Dermis blood vessel endothelial cell (primary cell): ENCODE measurements at places on chromosomes 12 and 14. TPM values are rescaled to one million over a fixed set of nuclear protein-coding genes. Genes with fewer than 3 reads are reported as not detected.

CPM gene
- 2.2 and 4.7 TPM in 2 replicates for total RNA-seq

- DNase-seq = peak; percentile 42
These were observed 3.2 kb downstream of the DUSP6 start for GRCh38 chr12:89348894-89349699.

DNA sequence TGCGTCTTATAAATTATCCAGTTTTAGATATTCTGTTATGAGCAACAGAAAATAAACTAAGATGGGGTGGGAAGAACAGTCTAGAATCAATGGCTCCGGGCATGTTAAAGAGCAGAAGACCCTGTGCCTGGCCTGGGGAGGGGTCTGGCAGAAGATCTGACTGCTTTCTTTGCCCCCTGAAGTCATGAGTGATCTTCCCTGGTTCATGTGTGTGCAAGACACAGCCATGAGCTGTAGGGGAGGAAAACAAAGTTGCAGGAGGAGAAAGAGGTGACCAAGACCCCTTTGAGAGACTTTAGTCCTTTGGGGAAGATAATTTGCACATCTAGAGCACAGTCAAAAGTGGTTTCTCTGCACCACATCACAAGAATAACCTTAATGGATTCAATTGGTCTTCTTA lies 4.8 kb downstream of the LACRT start:
- no peak for DNase-seq

DNA sequence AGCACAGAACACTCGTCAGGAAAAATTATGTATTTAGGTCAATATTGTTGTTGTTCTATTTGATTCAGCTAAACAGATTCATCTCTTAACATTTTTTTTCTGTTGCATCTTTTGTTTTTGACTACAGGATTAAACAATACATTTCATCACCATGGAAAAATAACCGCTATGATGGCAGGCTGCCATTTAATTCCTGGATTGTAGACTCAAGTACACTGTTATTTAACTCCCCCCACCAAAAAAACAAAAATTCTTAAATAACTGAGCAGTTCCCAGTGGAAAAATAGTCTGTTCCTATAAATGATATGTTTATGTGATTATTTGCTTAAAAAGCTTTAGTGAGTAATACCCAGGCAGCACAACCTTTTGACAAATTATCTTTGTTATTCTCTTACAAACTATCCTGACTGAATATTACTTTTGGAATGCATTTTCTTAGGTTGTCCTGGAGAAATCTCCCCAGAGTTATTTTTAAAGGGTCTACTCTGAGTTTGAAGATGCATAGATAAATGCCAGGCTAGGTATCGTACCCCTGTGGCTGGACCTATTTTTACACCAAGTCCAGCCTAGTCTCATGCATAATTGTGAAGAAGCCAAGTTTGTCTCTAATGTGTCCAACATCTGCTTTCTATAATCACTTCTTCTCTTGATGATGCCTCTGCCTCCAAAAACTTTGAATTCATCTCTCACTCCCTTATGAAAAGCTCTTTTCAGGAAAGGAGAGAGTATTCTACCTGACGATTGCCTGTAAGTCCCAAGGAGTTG lies 3.7 kb downstream of the KERA start:
- peak; percentile 60 for DNase-seq

- no peak for DNase-seq
These were observed 229.1 kb downstream of the PPM1H start for GRCh38 chr12:62705846-62706245.

DNA sequence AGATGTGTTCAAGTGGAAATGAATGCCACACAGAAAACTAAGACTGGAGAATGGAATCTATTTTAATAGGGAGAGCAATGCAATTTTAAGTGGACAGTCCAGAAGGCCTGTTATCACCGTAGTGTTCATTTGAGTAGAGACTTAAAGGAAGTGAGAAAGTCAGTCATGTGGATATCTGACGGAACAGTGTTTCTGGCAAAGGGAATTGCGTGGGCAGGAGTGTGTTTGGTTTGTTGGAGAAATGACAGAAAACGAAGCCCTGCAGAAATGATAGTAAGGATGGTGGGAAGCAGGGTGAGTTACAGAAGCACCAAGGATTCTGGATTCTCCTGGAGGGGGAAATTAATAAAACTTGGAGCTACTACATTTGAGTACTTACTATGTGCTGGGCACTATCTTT lies 776.6 kb downstream of the MED13L start:
- DNase-seq = no peak

DNA sequence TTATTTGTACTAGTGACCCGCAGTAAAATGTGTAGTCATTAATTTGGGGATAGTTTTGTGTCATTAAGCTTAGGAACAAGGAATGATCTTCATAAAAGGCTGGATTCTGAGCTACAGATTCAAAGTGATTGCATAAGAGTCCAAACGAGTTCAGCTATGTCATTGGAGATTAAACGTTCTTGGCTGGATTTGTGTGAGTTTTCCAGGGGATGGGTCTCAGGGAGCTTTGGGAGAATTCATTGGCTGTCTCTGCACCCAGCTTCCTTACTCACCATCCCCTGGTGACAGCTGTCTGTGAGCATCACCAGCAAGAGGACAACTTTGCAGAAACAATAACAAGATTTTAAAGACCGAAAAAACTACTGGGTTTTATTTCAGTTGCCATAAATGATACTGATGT lies 130.4 kb downstream of the DAAM1 start:
- DNase-seq = no peak

DNA sequence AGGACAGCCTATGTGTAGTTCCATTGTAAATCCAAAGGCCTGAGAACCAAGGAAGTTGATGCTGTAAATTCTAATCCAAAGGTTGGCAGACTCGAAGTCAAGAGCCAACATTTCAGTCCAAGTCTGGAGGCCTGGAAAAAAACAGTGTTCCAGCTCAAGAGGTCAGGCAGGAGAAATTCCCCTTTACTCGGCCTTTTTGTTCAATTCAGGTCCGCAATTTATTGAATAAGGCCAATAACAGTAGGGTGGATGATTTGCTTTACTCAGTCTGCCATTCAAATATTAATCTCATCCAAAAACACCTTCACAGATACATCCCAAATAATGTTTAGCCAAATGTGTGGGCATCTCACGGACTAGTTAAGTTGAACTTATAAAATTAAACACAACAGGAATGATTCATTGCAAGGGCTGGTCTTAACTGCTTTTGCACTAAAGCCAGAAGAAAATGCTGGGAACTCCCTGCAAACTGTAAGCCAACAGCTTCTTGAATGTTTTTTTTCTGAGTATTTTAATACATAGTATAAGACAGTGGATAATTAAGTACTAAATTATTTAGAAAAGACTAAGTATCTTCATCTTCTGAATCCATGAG lies 197.4 kb upstream of the GARIN6 start:
- DNase-seq = no peak
